ENCODE measurements at places on chromosomes 6 and 20. TPM values are rescaled to one million over a fixed set of nuclear protein-coding genes. Genes with fewer than 3 reads are reported as not detected.

GRCh38 chr6:169183233-169183632 lies 70.4 kb downstream of the THBS2 start:
- no peaks in the 10 kb centered on the region for H3K27me3 ChIP-seq
- DNase-seq, result no peak
- H3K36me3 ChIP-seq, result no peaks in the 10 kb centered on the region
- no peak overlapping the region for H3K27ac ChIP-seq
- no peaks in the 10 kb centered on the region for H3K4me1 ChIP-seq

GRCh38 chr20:33280000-33280680 lies 2.9 kb upstream of the BPIFB1 start:
- H3K4me3 ChIP-seq, result no peak overlapping the region
- peaks cover 8% of the 10 kb centered on the region for H3K4me1 ChIP-seq
- DNase-seq, result no peak
- peaks cover 4% of the 10 kb centered on the region for H3K27me3 ChIP-seq
- no peaks in the 10 kb centered on the region for H3K36me3 ChIP-seq

GRCh38 chr6:16236631-16237199 lies 1.7 kb upstream of the GMPR start:
- no peak for DNase-seq
- peak overlapping the region; percentile 25 for H3K4me3 ChIP-seq
- peaks cover 10% of the 10 kb centered on the region for H3K4me1 ChIP-seq
- H3K27ac ChIP-seq, result no peak overlapping the region
- peaks cover 75% of the 10 kb centered on the region for H3K27me3 ChIP-seq

- H3K4me3 ChIP-seq, result no peak overlapping the region
- DNase-seq, result no peak
- H3K36me3 ChIP-seq, result no peaks in the 10 kb centered on the region
Observed at GRCh38 chr6:42921801-42922200, 5.9 kb downstream of the PTCRA start.

- peaks cover 88% of the 10 kb centered on the region for H3K27me3 ChIP-seq
- peak within 1 kb of the TSS; percentile 91 for H3K4me3 ChIP-seq
- H3K27ac ChIP-seq, result peak within 1 kb of the TSS; percentile 44
- peak; percentile 67 for DNase-seq
- H3K36me3 ChIP-seq, result peaks cover 12% of the 10 kb centered on the region
- peaks cover 71% of the 10 kb centered on the region for H3K4me1 ChIP-seq
Observed at GRCh38 chr6:170290296-170291128, at the start of gene DLL1. DLL1 (minus strand) TSS chr6:170291078; CDS start chr6:170290139, 939 bp downstream.

GRCh38 chr6:54970337-54970736 lies 123.8 kb downstream of the FAM83B start:
- H3K4me3 ChIP-seq, result no peak overlapping the region
- no peak for DNase-seq
- no peaks in the 10 kb centered on the region for H3K4me1 ChIP-seq
- no peaks in the 10 kb centered on the region for H3K36me3 ChIP-seq

DNA sequence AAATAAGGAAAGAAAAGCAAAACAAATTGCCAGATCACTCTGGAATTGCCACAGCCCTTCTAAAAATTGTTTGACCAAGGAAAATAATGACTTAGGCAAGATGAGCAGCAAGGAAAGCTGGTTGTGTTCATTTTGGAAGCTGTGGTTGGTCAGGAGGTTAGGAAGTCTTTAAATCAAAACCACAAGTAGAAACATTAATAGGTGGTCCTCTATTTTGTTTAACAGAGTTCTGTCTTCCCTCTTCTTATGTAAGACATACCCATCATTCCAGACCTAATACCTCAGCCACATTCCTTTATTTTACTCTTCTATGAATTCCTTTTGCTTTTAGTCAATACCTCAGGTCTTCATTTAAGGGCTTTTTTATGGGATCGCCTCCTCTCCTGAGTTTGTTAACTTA lies 422.2 kb upstream of the PLCB4 start:
- H3K27ac ChIP-seq, result no peak overlapping the region
- H3K36me3 ChIP-seq, result peaks cover 35% of the 10 kb centered on the region
- H3K4me1 ChIP-seq, result peaks cover 4% of the 10 kb centered on the region
- H3K4me3 ChIP-seq, result no peak overlapping the region
- DNase-seq, result no peak

- no peak for DNase-seq
- H3K4me3 ChIP-seq, result no peak overlapping the region
- peaks cover 5% of the 10 kb centered on the region for H3K4me1 ChIP-seq
- no peaks in the 10 kb centered on the region for H3K27me3 ChIP-seq
- no peaks in the 10 kb centered on the region for H3K36me3 ChIP-seq
Observed at GRCh38 chr6:134122775-134123174, 70.4 kb upstream of the SLC2A12 start.

- no peak overlapping the region for H3K4me3 ChIP-seq
- no peaks in the 10 kb centered on the region for H3K27me3 ChIP-seq
- no peak for DNase-seq
- H3K36me3 ChIP-seq, result no peaks in the 10 kb centered on the region
- H3K27ac ChIP-seq, result no peak overlapping the region
- peaks cover 12% of the 10 kb centered on the region for H3K4me1 ChIP-seq
Observed at GRCh38 chr6:52536424-52536916, 40.4 kb downstream of the TRAM2 start.

DNA sequence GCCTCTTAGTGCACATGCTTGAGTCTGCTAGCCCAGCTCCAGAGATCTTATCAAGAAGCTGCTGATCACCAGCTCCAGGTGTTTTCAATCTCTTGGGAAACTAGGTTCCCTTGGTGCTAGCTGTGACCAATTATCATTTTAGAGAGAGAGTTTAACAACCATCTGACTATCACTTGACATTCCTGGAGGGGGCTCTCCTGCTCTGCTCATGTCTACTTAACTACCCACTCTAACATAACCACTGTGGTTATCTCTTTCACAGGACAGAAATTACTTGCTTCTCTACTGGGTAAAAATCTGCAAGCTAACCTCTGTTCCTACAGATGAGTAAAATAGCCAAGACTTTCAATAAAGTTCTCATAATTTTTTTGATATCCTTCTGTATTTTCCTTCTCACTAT lies 823.4 kb upstream of the GJE1 start:
- DNase-seq, result no peak
- peaks cover 17% of the 10 kb centered on the region for H3K4me1 ChIP-seq
- H3K4me3 ChIP-seq, result no peak overlapping the region

DNA sequence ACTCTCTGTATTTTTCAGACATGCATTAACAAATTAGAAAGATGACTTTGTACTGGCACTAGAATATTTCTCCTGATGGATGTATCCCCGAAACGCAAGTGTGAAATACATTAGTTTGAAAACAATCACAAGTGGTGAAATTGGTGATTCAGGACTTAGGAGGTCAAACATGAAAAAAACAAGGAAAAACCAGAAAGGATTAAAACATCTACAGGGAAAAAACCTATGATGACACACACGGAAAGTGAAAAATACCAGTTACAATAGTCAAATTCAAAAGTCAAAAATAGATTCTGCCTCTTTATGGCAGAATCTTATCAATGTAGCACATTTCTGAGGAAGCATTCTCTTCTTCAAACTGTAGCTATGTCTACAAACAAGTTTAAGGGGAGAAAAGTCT lies 129.0 kb upstream of the SGK1 start:
- H3K4me1 ChIP-seq, result no peaks in the 10 kb centered on the region
- no peak for DNase-seq
- no peak overlapping the region for H3K4me3 ChIP-seq
- H3K27ac ChIP-seq, result no peak overlapping the region
- H3K36me3 ChIP-seq, result no peaks in the 10 kb centered on the region

- no peak for DNase-seq
- H3K4me1 ChIP-seq, result peaks cover 4% of the 10 kb centered on the region
- H3K27ac ChIP-seq, result peak overlapping the region; percentile 10
- no peaks in the 10 kb centered on the region for H3K27me3 ChIP-seq
Observed at GRCh38 chr20:50826121-50826520, 31.3 kb downstream of the BCAS4 start.

DNA sequence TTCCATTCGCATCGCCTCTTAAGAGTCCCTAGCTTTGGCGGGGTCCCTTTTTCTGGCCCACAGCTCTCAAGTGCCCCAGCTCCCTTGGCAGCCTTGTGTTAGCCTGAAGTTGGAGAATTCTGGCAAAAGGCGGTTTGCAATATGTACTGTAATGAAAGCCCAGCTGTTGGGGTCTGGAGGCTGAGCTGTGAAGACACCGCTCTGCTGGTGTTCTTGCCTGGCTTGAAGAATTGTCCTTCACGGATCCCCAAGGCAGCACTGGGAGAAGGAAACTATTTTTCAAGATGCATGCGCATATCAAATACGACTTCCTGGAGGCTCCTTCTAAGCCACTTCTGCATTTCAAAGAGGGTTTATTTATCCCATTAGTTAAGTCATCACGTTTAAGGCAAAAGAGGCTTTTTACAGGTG lies 21.4 kb upstream of the CITED2 start:
- H3K27me3 ChIP-seq, result no peaks in the 10 kb centered on the region
- no peak overlapping the region for H3K27ac ChIP-seq
- peaks cover 32% of the 10 kb centered on the region for H3K4me1 ChIP-seq
- no peak for DNase-seq

DNA sequence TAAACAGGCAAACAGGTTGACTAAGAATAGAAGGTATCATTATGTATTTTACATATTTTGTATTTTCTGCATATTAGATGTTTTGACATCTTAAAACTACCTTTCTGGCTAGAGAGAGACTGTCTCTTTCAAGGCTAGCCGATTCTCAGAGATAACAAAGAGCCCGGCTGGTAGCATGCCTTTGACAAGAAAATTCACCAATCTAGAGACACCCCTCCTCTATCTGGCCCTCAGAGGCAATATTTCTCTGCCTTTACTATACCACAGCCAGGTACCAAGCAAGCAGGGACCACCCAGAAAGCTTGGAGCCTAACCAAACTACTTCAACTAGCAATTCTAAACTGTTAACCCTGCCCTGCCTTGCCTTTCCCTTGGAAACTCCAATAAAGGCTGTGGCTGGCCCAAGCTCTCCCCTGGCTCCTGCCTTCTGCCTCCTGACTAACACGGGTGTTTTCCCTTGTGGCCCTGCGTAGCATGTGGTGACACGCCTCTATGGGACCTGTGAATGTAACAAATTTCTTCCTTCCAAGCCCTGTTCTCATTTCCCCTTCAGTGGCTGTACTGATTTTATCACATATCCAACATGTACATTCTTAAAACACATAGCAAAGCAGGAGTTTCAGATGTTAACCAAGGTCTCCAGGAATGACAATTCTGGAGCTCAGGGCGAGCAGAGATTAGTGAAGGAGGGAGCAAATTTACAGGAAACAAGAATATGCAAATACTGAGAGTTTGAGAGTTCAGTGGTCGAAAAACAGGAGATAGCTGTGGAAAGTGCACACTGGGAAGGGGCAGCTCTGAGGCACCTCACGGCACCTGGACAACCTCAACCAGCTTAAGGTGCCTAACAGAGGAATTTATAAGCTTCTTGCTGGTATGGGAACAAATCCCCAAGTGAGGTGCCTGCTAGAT lies 120.8 kb downstream of the BACH2 start:
- no peak overlapping the region for H3K4me3 ChIP-seq
- H3K27me3 ChIP-seq, result no peaks in the 10 kb centered on the region
- DNase-seq, result no peak

- H3K4me1 ChIP-seq, result peaks cover 5% of the 10 kb centered on the region
- no peak overlapping the region for H3K4me3 ChIP-seq
- H3K36me3 ChIP-seq, result no peaks in the 10 kb centered on the region
- H3K27me3 ChIP-seq, result no peaks in the 10 kb centered on the region
- DNase-seq, result no peak
Observed at GRCh38 chr20:15248618-15249395, 911.4 kb upstream of the FLRT3 start.

The TRIM38 gene
- 0.77 TPM for total RNA-seq

- H3K27me3 ChIP-seq, result peaks cover 40% of the 10 kb centered on the region
- H3K4me3 ChIP-seq, result peak overlapping the region; percentile 93
- H3K27ac ChIP-seq, result peak overlapping the region; percentile 89
- H3K4me1 ChIP-seq, result peaks cover 30% of the 10 kb centered on the region
- DNase-seq, result no peak
Observed at GRCh38 chr6:28656715-28657114, 131.0 kb downstream of the GPX5 start.

The APOM gene
- 3.8 TPM for total RNA-seq

DNA sequence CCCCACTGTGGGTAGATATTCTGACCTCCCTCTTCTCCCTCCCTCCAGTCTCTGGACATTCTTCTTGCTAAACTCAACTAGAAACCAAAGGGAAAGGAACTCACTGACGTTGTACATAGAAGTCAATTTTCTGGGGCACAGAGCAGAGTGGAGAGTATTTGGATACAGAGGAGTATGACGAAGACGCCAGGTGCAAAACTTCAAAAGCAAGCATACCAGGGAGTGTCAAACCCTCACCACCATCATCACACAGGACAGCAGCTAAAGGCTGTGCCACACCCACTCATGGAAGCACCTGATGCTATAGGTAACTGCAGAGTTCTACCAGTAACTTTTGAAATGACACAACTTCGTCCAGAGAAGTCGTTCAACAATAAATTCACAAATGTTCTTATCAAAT lies 64.8 kb downstream of the FYN start:
- no peak for DNase-seq
- peaks cover 25% of the 10 kb centered on the region for H3K36me3 ChIP-seq
- H3K27ac ChIP-seq, result peak overlapping the region; percentile 68
- no peaks in the 10 kb centered on the region for H3K27me3 ChIP-seq

The PLG gene
- 0.30 TPM for total RNA-seq

- no peak overlapping the region for H3K27ac ChIP-seq
- H3K36me3 ChIP-seq, result peaks cover 12% of the 10 kb centered on the region
- H3K27me3 ChIP-seq, result no peaks in the 10 kb centered on the region
- H3K4me3 ChIP-seq, result no peak overlapping the region
Observed at GRCh38 chr6:57158658-57159057, 13.5 kb upstream of the BAG2 start.

The ADAT2 gene
- total RNA-seq, result 10.1 TPM

DNA sequence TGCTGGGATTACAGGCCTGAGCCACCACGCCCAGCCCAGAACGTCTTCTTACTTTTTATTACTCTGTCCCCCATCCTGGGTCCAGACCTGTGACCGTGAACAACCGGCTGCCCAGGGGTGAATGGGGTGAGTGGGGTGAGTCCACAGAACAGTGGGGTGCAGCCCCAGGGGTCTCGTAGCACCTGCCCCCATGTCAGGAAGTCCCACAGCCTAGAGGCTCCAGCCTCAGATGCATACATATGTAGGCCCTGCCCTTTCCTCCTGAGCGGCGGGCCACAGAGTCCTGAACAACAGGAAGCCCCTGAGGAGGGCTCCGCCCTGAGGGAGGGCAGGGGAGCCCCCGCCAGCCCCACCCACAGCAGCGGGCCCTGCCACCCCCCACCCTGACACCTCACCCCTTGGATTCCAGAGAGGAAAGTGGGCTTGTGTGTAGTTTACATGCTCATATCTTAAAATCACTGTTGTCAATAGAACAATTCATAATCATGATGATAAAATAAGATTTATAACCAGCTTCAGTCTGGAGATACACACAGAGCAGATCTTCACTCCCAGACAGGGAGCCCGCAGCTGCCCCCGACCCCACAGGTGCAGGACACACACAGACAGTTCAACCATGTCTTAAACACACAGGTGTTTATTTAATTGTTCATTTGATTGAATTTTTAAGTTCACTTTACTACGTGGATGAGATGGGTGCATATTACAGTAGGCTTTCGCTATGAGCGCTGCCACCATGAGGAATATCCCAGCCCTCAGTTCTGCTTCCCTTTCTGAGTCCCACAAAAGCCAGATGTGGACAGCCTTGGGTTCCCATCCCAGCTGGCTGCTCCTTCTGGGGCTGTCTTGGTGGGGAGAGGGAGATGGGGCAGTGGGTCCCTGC lies 12.4 kb upstream of the GMEB2 start:
- no peak for DNase-seq
- no peaks in the 10 kb centered on the region for H3K36me3 ChIP-seq
- H3K27ac ChIP-seq, result no peak overlapping the region
- no peaks in the 10 kb centered on the region for H3K27me3 ChIP-seq
- H3K4me1 ChIP-seq, result peaks cover 3% of the 10 kb centered on the region
